ENCODE measurements at places on chromosomes 5 and 9.

DNA sequence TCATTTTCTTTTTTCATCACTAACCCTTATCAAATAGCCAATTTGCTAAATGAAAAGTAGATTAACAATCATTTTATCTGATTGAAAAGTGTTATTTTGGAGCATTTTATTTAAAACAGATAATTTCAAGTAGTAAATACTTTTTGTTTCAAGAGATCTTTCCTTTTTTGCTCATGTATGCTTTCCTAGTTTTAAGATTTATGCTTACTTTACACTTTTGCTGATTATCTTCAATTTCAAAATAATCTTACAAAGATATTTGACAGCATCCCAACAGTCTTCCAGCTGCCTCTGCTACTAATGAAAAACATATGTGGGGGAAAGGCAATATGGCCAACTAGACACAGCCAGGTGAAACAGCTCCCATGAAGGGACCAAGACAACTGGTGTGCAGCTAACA, 1027.3 kb upstream of the CDH9 start:
- DNase-seq = no peak

GRCh38 chr9:88187631-88188030, 49.4 kb upstream of the SPATA31C2 start:
- no peak for DNase-seq

DNA sequence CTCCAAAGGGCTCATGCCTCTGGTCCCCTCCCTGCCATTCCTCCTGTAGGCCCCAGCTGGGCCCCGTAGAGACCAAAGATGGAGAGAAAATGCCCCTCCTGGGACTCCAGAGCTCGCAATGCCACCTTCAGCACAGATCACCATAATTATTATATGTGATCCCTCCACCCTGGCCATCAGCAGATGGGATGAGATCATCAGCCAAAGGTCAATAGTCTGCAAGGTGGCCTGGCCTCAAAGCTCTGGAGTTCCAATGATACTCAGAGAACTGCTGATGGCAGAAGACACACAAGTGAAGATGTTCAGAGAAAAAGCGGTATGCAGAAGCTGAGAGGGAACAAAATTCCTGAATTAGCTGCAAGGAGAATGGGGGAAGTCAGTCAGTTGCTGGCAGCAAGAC, 5.0 kb downstream of the RPP25L start:
- no peak for DNase-seq

DNA sequence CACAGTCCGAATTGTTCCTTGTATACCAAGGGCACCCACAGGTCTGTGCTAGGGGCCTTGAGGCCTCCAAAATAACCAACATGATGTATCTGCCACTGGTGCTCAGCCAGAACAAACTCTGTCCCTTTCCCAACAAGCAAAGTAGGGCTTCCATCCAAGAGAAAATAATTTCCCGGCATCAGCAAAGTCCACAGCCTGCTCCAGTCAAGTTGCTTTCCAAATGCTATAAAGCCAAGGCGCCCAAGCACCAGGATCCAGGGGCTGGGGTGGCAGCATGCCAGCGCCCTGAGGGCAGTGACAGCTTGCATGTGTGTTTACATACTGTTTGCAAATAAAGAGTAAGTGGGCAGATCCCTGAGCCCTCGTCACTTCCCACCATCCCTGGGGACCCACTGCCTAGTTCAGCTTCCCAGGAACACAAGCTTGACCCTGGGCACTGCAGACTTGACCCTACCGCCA, 155.9 kb downstream of the ERCC6L2 start:
- DNase-seq = no peak

DNA sequence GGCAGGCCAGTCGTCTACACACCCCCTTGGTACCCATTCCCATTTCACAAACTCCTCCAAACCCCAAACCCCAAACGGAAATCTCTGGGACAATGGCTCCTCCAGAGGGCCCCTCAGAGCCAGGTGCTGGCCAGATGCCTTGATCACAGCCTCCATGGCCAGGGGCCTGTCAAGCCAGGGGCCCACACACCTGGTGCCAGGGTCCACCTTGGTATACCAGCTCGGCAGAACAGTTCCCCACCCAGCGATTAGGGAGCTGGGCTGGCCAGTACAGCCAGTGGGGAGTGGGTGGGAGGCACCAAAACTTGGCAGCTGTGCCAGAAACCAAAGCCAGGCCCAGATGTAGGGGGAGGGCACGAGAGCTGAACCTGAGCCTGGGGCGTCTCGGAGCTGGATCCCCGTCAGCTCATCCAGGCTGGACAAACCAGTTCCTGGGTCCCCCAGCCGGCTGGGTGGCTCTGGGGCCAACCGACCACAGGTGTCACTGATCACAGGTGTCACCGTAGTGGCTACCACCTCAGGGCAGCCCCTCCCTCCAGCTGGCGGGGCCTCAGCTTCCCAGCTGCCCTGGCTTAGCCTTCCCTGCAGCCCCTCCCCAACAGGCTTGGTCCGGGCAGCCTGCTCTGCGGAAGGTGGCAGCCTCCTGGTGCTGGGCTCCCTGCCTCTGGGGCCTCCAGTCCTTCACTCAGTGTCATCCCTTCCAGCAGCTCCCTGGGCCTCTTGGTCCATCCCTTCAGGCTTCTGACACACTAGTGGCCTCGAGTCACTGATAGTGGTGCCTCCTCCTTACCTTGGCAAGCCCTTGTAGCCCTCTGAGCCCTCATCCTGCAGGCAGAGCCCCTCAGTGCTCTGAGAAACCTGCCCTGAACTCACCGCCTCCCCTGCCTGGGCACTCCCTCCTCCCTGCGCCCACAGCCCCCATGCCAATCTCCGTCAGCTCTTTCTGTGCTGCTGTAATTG, 6.6 kb upstream of the RMND5B start:
- no peak for DNase-seq

DNA sequence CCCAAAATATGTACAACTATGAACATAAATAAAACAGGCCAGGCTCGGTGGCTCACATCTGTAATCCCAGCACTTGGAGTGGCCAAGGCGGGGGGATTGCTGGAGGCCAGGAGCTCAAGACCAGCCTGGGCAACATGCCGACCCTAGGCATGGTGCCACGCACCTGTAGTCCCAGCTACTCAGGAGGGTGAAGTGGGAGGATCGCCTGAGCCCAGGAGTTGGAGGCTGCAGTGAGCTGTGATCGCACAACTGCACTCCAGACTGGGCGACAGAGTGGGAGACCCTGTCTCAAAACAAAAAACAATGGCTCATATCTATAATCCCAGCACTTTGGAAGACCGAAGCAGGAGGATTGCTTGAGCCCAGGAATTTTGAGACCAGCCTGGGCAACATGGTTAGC, 1.5 kb downstream of the HAUS6 start:
- DNase-seq = no peak

- DNase-seq = peak; percentile 51
Observed at GRCh38 chr5:62260513-62260912, 45.5 kb upstream of the KIF2A start.

DNA sequence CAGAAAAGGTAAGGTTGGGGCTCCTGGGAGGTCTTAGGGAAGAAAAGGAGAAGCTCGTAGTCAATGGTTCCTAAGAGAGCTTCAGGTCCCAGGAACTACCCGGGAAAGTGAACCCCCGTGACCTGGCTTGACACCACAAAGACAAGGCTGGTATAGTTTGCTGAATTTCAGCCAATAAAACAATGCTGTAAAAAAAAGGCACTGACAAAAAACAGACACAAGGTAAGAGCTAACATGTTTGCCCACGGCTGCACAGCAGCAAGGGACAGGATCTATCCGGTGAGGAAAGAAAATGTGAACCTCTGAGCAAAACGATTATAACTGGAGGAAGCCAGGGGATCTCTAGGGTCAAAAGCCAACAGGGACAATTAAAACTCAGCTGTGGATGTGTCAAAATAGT, 17.1 kb downstream of the SLIT3 start:
- no peak for DNase-seq

DNA sequence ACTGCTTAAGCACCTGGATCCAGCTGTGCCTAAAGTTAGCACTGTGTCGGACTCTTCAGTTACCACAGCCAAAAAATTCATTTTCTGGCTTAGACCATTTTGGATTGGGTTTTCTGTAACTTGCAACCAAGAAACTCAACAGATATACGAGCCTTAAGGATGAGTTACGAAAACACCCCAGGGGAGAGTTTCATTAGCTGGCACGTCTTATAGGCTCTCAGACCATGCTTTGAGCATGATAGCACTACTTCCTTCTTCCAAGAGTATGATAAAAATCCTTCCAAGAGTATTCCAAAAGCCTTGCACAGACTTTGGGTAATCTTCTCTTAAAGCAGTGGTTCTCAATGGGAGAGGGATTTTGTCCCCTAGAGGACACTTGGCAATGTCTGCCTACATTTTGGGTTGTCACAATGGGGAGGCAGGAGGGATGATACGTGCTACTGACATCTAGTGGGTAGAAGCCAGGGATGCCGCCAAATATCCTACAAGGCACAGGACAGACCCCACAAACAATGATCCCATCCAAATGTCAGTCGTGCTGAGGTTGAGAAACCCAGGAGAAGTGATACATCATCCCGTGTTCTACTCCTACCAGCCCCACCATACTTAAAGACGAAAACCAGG, 64.8 kb downstream of the SMIM23 start:
- no peak for DNase-seq

DNA sequence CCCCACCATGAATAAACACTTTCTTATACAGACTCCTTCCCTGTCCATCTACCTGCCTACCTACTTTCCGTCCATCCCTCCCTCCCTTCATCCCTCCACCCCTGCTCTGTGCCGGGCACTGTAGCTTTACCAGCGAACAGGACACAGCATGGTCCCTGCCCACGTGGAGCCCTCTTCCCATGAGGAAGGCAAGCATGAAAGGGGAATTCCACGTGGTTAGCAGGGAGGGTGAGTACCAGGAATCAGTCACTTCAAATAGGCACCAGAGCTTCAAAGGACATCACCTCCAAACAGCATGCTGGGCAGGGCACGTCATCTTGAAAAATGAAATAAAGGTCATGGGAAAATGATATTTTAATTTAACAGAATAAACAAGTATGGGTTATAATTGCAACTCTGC, 35.0 kb upstream of the TDRD7 start:
- DNase-seq = no peak

- no peak for DNase-seq
Observed at GRCh38 chr9:108213511-108213910, 642.3 kb downstream of the ACTL7B start.

DNA sequence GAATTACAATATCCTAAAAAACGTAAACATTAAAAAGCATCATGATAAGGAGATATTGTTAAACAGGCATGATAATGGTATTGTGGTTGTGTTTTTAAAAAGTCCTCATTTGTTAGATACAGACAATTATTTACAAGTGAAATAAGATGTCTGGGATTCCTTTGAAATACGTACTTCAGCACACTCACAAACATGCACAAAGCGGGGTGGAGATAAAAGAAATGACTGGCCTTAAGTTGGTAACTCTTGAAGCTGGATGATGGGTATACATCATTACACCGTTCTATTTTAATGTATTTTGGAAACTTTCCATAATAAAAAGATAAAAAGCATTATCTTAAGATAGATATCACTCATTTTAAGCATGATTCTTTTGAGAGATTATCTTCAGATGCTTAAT, 1.0 kb downstream of the FAM200C start:
- no peak for DNase-seq

GRCh38 chr9:34459941-34460340, 1.3 kb downstream of the DNAI1 start:
- DNase-seq = no peak

DNA sequence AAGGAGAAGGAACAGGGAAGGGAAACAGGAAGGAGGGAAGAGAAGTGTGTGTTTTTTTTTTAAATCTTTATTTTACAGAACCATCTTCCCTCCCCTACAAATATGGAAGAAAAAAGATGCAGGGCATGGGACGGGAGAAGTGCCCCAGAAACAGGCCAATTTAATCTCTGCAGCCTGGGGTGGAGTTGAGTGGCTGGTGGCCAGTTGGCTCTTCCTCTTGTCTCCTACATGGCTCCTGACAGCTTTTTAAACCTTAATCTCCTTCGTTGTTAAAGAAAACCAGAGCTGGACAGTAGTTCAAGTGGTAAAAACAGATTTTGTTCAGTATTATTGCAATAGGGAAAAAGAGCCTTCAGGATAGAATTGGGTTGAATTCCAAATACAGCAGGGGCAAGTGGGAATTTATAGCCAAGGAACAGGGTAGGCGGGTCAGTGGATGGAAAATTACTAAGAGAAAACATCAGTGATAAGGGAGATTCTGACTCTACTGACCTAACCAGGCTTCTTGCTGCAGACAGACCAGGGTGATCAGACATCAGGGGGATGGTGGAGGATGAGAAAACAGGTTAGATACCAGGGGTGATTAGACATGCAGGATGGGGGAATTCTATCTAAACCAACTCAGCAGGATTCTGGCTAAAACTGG, 125.1 kb upstream of the CLINT1 start:
- no peak for DNase-seq

DNA sequence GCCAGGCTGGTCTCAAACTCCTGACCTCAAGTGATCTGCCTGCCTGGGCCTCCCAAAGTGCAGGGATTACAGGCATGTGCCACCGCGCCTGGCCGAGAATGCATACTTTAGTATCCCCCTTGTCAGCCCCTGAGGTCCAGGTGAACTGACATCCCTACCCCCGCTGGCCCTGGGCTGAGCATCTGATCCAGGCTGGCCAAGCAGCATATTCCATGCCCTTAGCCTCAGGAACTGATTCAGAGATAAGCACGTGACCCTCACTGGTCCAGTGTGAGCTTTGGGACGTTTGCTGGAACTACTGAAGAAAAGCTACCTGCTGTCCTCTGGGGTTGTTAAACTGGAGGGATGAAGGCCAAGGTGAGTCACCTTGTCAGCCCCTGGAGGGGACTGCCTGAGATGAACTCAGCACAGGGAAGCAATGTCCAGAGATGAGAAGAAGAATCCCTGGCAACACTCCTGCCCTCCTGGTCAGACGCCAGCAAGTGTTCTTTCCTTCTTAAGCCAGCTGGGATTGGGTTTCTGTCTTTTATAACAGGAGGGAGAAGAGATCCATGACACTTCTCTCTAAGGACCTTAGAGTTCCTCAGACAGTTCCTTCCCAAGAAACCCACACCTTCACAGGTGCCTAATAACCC, 59.1 kb upstream of the FBXW11 start:
- no peak for DNase-seq

DNA sequence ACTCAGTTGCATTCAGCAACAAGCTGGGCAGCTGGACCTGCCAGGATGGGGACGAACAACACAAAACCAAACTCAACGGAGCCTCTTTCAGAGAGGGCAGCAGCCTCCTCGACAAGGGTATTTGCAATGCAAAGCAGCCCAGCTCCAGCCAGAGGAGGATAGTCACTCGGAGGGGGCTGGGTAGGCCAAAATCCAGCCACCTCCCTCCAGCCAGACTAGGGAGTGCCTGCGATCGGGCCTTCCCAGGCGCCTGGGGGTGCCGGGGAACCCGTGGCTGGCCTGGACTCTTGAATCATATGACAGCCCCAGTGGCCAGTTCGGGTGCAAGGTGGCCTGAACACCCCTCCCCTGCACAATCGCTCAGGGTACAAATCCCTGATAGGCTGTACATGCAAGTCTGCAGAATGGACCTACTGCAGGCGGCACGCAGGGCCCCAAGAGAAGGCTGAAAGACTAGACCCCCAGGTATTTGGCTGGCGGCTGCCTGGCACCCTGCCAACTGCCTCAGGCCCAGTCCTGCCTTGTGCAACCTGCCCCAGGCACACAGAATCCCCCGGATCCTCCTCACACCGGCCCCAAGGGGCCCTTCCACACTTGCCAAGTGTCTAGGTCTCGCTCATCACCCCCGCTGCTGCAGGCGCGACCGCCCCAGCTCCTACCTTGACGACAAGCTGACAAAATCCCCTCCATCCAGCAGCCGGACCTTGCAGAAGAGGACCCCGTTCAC, 1.3 kb downstream of the EEIG1 start:
- DNase-seq = peak; percentile 84

Measured in hippocampal formation (tissue), 2 donors.